ENCODE measurements at places on chromosomes 5 and 9. TPM values are rescaled to one million over a fixed set of nuclear protein-coding genes. Genes with fewer than 3 reads are reported as not detected.

Gene TMEM267
- 22.0 TPM for total RNA-seq

Gene MZB1
- total RNA-seq, result not detected

Gene HEMGN
- not detected for total RNA-seq

Gene EFNA5
- 4.2 TPM for total RNA-seq

Gene PCDHB10
- total RNA-seq, result 0.42 TPM
